ENCODE measurements at places on chromosomes 1 and 21.

DNA sequence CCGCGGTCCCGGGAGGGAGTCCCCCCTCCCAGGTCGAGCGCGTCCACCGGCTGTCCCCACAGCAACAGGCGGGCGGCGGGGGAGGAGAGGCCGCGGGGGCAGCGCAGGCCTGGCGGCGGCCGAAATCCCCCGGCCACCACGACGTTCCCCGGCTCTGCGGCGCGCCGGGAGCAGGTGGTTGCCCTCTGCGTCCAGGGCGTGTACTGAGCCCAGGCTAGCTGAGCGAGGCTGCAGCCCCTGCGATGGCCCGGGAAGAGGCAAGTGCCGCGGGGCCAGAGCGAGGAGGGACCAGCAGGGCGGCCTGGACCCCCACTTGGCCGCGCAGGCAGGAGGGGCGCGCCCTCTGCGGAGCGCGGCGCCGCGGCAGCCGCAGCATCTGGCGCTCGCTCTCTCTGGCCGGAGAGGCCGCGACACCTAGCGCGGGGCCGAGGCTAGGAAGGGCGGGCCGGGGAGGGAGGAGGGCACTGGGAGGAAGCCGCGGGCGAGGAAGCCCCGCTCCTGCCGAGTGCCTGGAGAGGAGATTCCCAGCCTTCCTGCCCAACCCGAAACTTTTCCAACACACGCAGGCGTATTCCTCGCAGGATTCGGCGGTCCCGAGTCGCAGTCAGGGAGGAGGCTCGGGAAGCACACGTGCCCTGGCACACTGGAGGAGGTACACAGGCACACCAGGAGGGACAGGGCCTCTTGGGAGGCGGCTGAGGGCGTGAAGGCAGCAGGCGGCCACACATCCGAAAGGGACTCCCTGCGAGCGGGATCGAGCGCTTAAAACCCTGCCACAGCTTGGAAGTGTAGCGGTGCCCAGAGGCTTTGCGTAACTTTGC lies 4.9 kb upstream of the PROX1 start:
- no peak for DNase-seq

DNA sequence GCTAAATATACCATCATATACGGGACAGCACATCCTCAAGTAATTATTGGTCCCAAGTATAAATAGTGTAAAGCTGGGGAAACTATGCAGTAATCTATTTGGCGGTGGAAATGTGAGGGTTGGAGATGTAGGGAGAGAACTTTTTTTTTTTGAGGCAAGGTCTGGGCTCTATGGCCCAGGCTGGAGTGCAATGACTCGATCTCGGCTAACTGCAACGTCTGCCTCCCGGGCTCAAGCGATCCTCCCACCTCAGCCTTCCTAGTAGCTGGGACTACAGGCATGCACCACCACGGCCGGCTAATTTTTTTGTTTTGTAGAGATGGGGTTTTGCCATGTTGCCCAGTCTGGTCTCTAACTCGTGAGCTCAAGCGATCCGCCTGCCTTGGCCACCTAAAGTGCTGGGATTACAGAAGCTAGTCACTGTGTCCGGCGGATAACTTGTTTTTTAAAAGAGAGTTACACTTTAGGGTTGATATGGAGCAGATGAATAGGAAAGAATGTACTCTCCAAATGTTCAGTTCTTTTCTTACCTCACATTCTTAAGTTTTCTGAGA lies 1.9 kb downstream of the IFT25 start:
- DNase-seq: no peak

DNA sequence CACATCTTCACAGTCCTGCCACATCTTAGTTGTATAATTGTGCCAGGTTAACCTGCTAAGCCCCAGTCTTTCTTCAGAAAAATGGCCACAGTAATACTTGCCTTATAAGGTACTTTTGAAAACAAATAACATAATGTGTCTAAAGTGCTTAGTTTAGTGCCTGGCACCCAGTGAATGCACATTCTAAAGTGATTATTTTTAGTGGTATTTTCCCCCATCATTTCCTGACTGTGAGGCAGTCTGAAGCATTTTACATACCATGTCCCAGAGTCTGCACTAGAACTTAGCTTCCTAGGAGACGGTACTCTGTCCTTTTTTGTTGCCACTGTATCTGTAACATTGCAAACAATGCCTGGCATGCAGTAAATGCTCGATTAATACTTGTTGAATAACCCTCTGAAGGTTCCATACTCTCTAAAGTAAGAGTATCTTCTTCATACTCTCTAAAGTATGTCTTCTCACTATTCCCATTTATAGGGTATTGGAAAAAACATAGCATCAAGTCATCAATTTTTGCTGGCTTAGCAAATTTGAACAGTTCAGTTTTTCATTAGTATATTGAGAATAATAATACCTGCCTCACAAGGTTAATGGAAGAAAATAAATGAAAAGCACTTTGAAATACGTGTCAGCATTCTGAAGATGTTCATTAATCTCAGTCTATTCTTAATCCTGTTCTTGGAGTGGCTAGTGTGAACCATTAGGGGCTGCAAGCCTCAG lies 43.7 kb downstream of the FMO3 start:
- no peak for DNase-seq

- no peak for DNase-seq
Measured at GRCh38 chr1:26702680-26703038, 6.8 kb downstream of the ARID1A start.

DNA sequence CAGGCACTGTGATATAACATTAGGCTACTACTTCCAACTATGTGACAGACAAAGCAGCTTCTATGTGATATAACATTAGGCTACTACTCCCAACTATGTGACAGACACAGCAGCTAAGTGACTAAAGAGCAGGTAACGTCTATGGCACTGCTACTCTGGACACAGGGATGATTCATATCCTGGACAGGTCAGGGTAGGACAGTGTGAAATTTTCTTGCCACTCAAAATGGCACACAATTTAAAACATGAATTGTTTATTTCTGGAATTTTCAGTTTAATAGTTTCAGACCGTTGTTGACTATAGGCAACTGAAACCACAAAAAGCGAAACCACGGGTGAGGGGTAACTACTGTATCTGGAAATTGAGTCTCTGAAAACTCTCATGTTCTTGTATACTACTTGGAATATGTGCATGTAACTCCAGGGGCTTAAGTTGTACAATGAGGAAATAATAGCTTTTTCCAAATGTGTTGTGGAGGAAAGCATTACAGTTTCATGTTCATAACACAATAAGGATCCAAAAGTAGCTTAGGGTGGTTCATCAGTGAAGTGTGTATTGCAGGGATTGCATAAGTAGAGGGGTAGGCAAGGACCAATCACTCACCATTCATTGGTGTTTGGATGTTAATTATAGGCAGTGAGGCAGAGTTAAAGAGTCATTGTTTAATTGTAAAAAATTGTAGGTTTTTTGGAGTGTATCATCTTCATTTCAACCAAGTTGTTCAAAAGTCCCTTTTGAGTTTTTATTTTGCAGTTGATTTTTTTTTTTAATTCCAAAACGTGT lies 5.3 kb downstream of the DTL start:
- no peak for DNase-seq

DNA sequence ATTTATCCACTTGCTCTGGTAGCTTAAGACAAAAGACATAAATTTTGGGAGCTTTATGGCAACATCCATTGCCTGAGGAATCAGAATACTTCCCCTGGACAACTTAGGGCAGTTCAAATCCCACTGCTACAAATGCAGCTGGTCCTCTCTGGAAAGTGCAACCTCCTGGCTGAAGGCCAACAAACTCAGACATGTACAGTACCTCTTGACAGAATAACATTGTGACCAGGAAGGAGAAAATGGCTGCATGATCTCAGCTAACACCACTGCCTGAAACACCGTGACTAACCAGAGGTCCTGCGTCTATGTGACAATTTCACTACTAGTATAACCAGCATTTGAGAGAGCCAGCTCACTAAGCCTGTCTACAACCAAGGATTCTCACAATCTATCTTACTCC lies 218.9 kb downstream of the CRB1 start:
- DNase-seq: no peak

DNA sequence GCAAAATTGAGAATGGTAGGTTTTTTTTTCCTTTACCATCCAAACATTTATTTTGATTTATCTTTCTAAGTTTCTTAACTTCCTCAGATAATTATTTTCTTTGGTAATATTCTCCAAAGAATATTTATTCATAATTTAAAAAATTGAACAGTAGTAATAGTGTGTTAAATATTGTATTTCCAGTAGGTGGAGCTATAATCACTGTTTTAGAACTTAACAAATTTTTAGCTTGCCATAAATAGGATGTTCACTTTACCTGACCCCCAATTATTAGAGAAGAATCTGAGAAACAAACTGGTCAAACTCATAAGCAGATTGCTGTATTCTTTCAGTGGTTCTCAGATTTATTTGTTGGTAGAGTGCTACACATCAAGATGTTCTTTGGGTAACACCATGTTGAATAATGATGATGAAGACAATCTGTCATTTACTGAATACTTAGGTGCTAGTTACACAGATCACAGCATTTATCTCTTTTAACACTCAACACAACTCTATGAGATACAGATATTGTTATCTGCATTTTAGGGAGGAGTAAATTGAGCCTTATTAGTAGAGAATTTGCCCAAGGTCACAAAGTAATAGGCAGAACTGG lies 82.4 kb upstream of the GPR88 start:
- no peak for DNase-seq

- no peak for DNase-seq
Measured at GRCh38 chr1:66374148-66374547, 159.8 kb upstream of the SGIP1 start.

DNA sequence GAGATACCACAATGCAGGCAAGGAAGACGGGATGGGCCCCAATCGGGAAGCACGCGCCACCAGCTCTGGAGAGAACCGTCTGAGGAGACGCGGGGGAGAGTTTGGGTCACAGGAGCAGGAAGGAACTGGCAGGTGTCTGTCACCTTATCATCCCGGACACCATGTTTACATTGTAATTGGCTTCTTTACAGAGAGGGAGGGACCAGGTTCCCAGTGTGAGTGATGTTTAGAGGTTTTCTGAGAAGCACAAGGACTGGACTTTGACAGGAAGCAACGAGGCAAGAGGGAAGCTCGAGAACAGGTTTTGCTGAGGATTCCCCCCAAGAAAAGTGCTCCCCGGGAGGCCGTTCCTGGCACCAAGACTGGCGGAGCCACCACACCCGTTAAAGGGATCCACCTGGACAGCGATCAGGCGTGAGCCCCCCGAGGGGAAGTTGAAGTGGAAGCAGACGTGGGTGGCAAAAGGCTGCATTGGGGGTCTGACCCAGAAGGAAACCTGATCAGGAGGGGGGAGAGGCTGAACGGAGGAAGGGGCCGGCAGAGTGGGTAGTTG lies 957 bp downstream of the EPS15 start:
- no peak for DNase-seq

GRCh38 chr1:208162903-208163302 lies 81.3 kb downstream of the PLXNA2 start:
- DNase-seq: no peak

DNA sequence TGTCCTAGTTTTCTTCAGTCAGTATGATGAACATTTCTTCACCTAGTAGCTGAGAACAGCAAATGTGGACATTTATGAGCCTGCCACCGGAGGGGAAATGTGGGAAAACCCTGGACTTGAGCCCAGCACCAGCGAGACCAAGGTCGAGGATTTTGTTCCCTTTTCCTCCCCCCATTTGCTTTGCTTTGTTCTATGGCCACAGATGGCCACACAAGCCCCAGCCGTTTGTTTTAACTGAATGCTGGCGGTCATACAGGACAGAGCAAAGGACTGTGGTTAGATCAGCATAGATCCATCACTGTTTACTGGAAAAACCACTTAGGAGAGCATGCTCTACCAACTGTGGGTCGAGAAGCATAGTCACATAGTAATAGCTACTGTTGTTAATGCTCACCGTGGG lies 20.9 kb downstream of the SH2D2A start:
- DNase-seq: peak; percentile 63

DNA sequence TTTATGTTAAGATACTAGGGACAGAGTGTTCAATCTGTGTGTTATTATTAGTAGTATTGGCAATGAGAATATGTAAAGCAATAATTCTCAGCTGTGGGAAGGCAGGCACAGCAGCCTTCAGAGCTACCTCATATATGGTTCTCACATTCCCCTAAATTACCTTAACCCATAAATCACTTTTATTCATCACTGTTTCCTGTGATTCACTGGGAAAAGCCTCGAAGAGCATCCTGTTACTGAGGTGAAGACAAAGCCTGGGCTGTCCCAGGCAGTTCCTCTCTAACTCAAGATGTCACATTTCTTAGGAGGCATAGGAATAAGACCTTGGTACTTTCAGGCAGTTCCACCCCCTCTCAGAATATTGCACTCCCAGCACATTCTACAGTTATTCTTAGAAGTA lies 965.7 kb downstream of the NCAM2 start:
- no peak for DNase-seq

DNA sequence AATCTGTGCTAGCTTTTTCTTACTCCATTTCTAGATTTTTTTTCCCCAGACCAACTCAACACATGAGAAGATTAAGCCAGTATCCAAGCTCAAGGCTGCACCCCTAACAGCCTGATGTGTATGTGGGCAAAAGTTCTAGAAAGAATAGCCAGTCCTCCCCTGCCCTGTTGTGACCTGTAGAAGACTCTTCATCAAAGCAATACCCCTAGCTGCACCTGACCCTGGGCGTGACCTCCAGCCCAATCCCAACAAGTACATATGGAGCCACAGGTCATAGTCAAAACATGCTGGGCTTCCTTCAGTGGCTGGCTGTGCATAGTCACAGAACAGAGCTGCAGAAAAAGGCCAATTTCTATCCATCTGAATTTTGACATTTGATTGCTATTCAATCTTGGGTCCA lies 72.5 kb downstream of the ATP1A1 start:
- no peak for DNase-seq

DNA sequence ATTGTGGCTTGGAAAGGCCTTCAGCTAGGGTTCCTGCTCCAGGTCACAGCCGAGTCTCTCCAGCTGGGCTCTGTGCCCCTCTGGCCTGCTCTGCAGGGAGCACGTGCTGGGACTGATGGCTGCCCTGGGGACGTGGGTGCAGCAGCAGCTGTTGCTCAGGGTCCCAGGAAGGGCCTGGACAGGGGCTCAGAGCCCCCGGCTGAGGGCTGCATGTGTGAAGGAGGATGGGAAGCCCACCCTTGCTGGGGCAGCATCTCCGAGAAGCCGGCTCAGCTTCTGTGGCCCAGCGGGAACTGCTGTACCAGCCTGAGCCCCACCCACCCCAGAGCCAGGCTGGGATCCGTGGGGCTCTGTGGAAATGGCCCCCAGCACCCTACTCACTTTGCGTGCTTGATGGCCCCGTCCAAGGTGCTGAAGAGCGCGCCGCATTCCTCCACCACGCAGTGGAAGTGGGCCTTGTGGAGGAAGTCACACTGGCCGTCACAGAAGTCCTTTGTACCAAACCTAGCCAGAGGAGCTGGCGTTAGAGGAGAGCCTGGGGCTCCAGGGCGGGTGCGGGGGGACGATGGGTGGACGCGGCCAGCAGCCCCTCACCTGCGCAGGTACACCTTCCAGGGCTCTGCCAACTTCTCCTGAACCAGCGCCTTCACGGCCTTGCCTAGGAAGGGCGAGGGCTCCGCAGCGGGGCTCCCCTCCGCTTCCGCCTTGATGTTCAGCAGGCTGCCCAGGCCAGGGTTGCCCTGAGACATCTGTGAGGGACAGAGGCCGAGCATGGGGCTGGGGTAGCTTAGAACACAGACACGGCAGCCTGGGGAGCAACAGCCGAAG lies 147.5 kb downstream of the CASZ1 start:
- DNase-seq: no peak

- DNase-seq: no peak
Measured at GRCh38 chr21:36735201-36735515, 36.2 kb downstream of the SIM2 start.

Data from caudate nucleus (tissue), 63 donors.